Right ventricle myocardium superior (tissue), 1 donor: ENCODE measurements at places on chromosomes 2 and 18.

DNA sequence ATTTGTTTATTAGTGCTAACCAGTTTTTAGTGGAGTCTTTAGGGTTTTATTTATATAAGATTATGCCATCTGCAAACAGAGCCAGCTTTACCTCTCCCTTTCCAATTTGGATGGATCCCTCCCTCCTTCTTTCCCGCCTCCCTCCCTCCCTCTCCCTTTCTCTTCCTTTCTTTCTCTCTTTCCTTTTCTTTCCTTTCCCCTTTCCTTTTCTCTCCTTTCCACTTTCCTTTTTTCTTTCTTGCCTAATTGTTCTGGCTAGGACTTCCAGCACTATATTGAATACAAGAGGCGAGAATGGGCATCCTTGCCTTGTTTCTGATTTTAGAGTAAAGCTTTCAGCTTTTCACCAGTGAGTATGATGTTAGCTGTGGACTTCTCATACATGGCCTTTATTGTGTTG is 24.1 kb downstream of the COLEC11 start:
- DNase-seq, result no peak

GRCh38 chr18:62998443-62998842 is 283.1 kb downstream of the PHLPP1 start:
- no peak for DNase-seq

DNA sequence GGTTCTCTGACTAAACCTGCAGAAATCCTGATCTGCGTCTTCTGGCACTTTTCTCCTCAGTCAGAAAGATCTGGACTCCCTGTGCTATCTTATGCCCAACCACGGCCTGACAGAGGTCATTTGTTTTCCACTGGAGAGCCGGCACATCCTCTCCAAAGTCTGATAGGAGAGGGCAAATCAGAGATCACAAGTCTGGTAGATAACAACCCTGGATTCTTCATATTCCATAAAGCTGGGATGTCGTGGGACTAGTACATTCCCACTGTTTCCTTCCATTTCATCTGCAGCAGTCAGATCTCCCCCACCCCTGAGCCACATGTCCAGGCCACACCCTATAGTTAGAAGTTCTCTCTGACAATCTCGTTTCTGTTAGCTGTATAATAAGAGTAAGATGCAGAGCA is 157.0 kb downstream of the MGAT5 start:
- no peak for DNase-seq

DNA sequence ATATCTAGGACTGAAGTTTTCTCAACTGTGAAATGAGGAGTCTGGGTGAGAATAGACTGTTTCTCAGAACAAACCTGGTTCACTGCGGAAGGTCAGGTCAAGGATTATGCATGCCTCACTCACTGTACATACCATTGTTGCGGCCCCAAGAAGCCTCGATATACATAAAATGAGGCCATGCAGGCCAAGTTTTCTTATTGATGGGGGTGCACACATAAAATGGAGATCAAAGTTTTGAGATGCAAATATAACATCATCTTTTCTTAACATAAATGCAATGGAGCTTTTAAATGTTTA is 1366.1 kb upstream of the CELF4 start:
- no peak for DNase-seq

GRCh38 chr18:76991021-76991688 is 141.4 kb downstream of the MBP start:
- no peak for DNase-seq

- DNase-seq, result no peak
Observed at GRCh38 chr2:112615051-112615450, 30.6 kb downstream of the CHCHD5 start.

GRCh38 chr2:205543937-205544702 is 138.2 kb upstream of the NRP2 start:
- no peak for DNase-seq

GRCh38 chr18:61187971-61188370 is 145.3 kb upstream of the CDH20 start:
- no peak for DNase-seq

DNA sequence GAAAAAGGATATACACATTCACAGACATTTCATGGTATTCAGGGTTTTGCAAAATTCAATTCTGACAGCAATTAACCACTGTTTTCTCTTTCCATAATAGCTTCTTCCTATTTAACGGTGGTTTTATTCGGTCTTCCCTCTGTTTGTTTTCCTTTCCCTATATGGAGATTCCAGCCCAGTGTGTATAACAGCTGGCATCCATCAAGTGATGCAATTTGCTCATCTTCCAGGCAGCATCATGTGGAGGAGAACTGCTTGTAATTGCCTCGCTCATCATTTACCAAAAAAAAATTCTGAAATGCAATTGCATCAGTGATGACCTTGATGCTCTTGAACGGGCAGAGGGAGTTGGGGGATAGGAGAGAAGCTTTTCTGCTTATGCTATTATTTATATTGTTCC is 165.9 kb upstream of the PGAP1 start:
- DNase-seq, result no peak

DNA sequence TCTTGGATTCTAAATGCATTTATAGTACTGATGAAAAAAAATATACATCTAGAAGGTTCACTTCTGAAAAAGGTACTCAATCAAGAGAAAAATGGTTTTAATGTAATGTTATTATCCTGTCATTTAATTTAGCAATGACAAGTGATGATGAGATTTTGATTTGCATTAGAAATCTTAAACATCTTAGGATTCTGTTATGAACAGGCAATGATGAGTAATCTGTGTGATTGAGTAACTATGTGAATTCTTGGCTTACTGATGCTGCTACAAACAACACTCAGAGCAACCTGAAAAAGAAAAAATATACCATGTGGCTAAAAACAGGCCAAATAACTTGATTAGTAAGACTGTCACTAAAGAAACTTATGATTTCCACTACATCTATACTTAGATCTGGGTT is 30.1 kb downstream of the RBKS start:
- DNase-seq, result no peak

GRCh38 chr2:177869209-177869608 is 203.4 kb downstream of the PDE11A start:
- DNase-seq, result no peak

GRCh38 chr2:227570615-227571014 is 28.1 kb upstream of the SCYGR2 start:
- no peak for DNase-seq

- no peak for DNase-seq
Observed at GRCh38 chr2:194672994-194673393, 984.0 kb upstream of the SLC39A10 start.

- DNase-seq, result no peak
Observed at GRCh38 chr2:232038881-232039485, 77.5 kb downstream of the DIS3L2 start.

DNA sequence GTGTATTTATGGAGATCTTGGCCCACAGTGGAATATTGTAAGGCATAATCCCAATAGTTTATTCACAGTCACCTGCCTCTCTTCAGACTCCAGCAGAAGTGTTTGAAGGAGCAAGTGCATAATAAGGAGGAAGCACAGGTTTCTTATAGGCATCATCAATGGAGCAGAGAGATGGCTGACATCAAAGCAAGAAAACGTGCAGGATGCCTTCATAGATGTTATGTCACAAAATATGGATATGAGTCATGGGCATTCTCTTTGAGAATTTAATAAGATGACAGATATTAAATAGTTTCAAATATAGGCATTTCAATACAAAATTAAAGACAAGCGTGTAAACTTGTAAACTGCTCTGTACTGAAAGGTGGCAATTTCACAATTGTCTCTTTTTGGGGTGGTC is 4.0 kb upstream of the RND3 start:
- DNase-seq, result no peak

- DNase-seq, result no peak
Observed at GRCh38 chr18:4369705-4370104, 85.4 kb downstream of the DLGAP1 start.

DNA sequence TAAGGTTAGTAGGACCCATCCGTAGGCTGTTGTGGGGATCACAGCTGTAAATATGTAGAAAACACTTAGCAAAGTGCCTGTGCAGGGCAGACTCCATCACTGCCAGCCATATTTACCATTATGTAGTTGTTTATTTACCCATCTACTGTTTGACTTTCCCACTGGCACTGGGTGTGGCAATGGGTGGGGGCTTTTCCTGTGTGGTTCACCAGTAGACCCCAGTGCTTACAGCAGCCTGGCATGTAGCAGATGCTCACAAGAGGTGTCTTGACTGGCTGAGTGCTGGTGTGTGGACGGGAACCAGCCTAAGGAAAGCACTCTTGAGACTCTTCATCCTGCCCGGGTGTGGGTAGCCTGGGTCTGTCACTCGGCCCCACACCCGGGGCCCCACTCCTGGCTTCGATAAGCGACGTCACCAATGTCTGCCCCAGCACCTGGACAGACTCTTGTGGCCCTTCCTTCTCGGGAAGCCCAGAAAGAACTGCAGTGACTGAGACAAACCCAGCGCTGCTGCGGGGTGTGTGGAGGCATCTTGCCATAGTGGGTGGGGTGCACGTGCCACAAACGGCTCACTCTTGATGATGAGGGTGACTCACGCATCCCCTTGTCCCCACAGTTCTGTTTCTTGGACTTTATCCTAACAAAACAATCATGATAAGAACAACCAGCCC is 78.3 kb downstream of the HDAC4 start:
- no peak for DNase-seq
